Neural progenitor cell (in vitro differentiated cells): ENCODE measurements at places on chromosomes 1 and 21.
A peak's percentile ranks its signal among the peaks of the same experiment; 100 is the strongest.

DNA sequence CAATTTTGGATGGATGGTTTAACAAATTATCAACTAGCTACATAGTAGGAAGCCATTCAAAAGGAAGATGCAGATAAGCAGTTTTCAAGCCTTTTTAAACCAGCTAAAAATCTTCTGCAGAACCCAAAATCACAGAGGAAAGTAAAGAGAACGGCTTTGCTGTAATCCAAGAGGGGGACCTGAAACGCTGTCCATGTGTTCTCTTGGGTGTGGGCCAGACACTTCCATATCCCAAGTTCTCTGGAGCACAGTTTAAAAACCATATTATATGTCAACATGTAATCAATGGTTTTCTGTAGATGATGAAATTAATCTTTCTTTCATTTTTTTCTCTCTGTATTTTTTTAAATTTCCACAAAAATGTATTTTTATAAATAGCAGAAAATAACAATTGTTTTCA is 90.5 kb downstream of the SELENOF start:
- no peak for DNase-seq

- no peak for DNase-seq
Measured at GRCh38 chr1:83000286-83000685, 998.6 kb downstream of the TTLL7 start.

- no peak for DNase-seq
Measured at GRCh38 chr1:22039594-22040285, 12.8 kb upstream of the CDC42 start.

DNA sequence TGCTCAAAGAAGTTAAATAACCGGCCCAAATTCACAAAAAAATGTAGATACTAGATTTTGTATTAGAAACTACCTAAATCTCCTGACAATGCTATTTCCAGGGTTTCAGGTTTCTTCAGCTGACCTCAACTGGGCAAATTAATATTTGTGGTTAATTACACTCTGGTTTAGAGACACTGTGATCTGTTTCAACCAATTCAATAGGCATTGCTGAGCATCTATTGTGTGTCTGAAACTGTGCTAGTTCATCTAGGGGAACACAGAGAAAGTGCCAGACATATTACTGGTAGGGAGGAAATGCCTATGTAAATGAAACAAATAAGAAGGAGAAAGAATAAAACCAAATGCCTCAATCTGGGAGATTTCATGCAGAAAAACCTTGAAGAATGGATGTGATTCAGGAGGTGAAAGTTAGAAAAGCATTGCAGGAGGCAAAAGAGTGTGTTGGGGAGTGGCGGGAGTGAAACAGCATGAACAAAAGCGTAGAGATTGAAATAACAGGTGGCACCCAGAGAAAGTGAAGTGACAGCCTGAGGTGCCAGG is 51.3 kb upstream of the IVNS1ABP start:
- peak; percentile 6 for DNase-seq

DNA sequence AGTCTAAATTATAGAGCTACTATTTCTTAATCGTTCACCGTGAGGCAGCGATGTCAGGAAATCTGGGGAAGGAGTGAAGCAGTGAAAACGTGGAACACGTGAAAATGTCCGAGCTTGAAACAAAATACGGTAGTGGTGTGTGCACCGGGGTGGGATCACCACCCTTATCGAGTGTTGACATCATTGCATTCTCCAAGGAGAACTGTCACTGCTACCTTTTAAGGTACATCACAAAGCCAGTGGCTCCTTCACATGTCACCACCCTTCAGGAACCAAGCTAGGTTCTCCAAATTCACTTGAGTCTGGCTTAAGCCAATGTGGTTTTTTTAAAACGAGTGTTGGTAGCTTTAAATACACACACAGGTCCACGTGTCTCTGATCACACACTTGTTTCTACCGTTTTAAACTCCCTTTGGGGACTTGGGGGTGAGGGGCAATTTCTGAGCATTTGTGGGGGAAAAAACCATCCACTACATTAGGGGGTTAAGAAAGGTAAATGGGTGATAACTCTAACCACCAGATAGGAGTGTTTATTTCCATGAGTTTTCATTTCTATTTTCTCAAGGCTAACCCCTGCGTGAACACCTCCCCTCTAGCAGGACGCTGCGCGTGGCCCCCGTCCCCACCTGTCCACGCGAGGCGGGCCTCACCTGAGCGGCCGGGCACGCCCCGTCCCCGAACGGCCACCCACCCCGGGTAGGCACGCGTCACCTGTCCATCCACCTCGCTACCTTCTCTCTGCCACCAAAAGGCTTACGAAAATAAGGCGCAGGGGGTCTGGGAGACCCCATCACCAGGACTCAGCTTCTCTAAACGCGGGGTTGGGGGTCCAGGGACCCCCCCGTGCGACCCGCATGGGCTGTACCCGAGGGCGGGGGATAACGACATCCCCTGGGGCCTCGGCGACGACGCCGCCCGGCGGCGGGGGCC is 978 bp downstream of the PRDM15 start:
- no peak for DNase-seq
